Breast epithelium (tissue), 4 donors: ENCODE measurements at places on chromosomes 6 and 20. TPM values are rescaled to one million over a fixed set of nuclear protein-coding genes. Genes with fewer than 3 reads are reported as not detected.
A peak's percentile ranks its signal among the peaks of the same experiment; 100 is the strongest.

GRCh38 chr6:144027932-144028587 is 20.0 kb upstream of the PLAGL1 start:
- H3K27ac ChIP-seq: no peak overlapping the region
- no peaks in the 10 kb centered on the region for H3K4me1 ChIP-seq
- H3K4me3 ChIP-seq: no peak overlapping the region
- DNase-seq: no peak
- H3K27me3 ChIP-seq: no peaks in the 10 kb centered on the region

DNA sequence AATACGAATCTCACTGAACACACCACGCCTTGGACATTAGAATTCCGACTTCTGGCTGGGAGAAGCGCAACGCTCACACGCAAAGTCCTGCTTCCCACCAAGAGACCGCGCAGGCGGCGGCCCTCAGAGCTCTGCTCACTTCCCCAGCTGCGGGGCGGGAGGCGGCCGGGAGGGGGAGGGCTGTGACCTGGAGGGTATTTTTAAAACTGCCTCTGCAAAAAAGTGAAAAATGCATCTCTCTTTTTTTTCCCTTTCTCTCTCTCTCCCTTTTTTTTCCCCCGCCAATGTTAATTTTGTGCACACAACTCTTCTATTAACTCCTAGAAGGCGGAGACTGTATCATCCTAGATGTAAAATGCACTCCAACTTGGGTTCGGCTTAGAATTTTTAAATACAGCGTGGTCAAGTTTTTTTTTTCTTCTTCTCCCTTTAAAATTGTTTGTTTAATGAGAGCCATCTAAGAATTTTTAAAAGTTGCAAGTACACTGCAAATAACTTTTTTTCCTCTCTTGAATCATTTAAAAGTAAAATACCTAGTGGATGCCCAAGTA is 66.4 kb downstream of the STX11 start:
- peak; percentile 61 for DNase-seq
- peak overlapping the region; percentile 77 for H3K4me3 ChIP-seq
- peaks cover 4% of the 10 kb centered on the region for H3K4me1 ChIP-seq
- H3K27ac ChIP-seq: peak overlapping the region; percentile 92
- H3K27me3 ChIP-seq: no peaks in the 10 kb centered on the region

DNA sequence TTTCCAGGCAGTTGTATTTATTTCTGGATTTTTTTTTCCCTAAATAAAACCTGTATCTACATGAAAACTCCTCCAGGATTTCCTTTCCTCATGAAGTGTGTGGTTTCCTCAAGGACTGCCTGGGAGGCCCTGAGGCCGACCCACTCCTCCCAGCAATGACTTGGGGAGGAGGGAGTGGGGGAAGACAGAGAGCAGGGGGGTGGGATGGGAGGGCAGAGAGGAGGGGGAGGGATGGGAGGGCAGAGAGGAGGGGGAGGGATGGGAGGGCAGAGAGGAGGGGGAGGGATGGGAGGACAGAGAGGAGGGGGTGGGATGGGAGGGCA is 161.8 kb upstream of the AGPAT4 start:
- no peak for DNase-seq
- no peak overlapping the region for H3K4me3 ChIP-seq
- peaks cover 3% of the 10 kb centered on the region for H3K4me1 ChIP-seq
- H3K27ac ChIP-seq: peak overlapping the region; percentile 74
- no peaks in the 10 kb centered on the region for H3K27me3 ChIP-seq

DNA sequence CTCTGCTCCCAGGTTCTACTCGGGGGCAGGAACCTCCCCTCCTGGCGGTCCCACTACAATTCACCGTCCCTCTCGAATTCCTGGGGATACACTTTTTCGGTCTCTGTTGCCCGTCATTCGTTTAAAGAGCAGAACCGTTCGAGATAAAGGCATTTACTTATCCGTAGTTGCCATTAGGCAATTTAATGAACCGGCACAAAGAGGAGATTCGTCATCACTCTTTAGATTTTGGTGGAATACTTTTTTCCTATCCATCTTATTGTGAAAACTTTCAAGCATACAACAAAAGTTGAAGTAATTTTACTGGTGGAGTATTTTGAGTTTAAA is 1.2 kb upstream of the CD24 start:
- DNase-seq: no peak
- H3K4me3 ChIP-seq: peak overlapping the region; percentile 80
- H3K4me1 ChIP-seq: no peaks in the 10 kb centered on the region

- H3K4me3 ChIP-seq: no peak overlapping the region
- no peak for DNase-seq
- H3K36me3 ChIP-seq: no peaks in the 10 kb centered on the region
- H3K27me3 ChIP-seq: no peaks in the 10 kb centered on the region
These were observed 82.9 kb upstream of the MARCKS start for GRCh38 chr6:113774127-113774825.

The PPP1R16B gene
- total RNA-seq: 8.2 TPM

The COL9A1 gene
- not detected for total RNA-seq

The WFDC2 gene
- total RNA-seq: not detected

The ZFP57 gene
- 2.9 TPM for total RNA-seq
